CD4-positive, alpha-beta T cell treated with Interleukin-10 for 1 hour (primary cell): ENCODE measurements at places on chromosomes 11 and 22.

- no peak for DNase-seq
These were observed 42.1 kb upstream of the ATXN10 start for GRCh38 chr22:45629469-45630089.

DNA sequence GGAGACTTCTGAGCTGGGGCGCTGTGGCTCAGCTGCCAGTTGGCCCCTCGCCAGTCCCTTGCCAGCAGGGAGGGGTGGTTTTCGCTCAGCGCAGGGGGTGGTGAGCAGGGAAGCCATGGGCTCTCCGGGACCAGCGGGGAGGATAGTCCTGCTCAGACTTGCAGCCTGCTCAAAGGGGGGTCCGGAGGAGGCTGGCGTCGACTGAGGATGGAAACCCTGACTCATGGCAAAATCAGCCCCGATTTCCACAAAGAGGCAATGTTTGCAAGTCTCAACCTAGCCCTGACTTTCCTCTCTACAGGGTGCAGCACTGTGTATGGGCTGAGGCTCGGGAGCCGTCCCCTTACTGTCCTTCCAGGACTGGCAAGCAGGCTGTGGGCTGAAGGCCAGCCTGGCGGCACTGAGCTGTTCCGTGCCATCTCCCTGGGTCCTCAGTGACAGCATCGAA is 35.1 kb downstream of the FBLN1 start:
- no peak for DNase-seq

- DNase-seq: no peak
These were observed 2.8 kb downstream of the MFRP start for GRCh38 chr11:119343726-119344125.

DNA sequence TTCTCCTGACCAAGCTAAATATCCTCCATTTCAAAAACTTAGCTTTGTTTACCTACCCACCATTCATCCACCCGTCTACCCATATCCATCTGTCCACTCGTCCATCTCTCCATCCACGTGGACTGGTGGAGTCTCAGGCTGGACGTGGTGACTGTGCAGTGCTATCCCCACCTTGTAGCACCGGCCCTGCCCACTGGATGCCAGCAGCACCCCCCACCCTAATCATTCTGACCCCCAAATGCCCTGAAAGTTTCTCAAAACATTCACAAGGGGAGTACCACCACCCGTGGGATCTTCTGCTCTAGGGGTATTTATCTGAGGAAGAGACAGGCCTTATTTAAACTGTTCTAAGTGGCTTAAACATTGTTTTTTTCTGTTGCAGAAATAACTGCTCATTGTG is 206.4 kb downstream of the TBC1D22A start:
- no peak for DNase-seq

DNA sequence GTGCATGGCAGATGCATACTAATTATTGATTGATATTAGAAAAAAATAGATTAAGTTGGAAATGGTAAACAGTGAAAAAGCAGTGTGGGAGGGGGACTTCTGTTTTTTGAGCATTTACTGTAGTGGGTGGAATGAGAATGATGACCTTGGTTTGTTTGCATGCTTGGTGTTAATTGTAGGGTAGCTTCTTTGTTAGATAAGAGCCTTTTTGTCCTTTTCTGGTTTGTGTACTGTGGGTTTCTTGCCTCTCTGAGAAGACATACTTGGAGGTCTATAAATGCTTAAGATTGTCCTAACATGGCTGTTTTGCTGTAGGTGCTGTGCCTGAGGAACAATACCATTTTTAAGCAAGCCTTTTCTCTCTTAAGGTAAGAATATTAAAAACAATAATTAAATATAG is 17.0 kb downstream of the MRPL48 start:
- no peak for DNase-seq
